ENCODE measurements at places on chromosomes 1 and 21.

DNA sequence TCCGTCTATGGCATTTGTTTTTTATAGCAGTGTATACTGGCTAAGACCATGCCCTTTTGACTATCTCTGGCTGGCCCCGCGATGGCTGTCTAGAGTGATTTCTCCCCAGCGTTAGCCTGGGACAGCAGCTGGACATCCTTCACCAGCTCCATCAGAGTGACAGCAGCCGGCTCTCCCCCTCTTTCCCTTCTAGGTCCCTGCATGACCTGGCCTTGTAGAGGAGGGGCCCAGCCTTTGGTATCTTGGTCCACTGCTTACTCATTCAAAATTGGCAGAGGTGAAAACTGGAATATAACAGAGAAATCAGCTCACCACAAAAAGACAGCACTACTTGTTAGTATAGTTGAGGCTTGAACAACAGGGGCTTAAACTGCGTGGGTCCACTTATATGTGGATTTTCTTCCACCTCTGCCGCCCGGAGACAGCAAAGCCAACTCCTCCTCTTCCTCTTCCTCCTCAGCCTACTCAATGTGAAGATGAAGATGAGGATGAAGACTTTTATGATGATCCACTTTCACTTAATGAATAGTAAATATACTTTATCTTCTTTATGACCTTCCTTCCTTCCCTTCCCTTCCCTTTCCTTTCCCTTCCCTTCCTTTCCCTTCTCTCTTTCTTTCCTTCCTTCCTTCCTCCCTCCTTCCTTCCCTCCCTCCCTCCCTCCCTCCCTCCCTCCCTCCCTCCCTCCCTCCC lies 29.4 kb upstream of the B3GALNT2 start:
- DNase-seq: no peak

DNA sequence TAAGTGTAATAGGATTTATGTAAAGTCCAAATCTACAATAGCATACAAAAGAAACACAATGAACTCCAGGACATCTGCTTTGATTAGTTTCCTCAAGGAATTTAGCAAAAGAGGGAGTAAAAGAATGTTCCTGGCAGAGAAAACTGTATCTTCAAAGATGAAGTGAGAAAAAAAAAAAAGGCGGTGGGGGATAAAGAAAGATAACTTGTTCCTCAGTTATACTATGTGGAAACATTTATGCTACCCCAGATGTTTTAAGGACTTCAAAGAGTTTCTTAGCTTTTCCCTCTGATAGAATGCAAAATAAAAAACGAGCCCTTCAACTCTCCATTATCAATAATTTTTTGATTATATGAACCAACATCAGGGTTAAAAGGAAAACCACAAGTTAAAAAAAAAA lies 908.9 kb upstream of the ADGRL2 start:
- DNase-seq: no peak

- DNase-seq: no peak
Measured at GRCh38 chr1:212167098-212167497, 118.1 kb upstream of the PPP2R5A start.

DNA sequence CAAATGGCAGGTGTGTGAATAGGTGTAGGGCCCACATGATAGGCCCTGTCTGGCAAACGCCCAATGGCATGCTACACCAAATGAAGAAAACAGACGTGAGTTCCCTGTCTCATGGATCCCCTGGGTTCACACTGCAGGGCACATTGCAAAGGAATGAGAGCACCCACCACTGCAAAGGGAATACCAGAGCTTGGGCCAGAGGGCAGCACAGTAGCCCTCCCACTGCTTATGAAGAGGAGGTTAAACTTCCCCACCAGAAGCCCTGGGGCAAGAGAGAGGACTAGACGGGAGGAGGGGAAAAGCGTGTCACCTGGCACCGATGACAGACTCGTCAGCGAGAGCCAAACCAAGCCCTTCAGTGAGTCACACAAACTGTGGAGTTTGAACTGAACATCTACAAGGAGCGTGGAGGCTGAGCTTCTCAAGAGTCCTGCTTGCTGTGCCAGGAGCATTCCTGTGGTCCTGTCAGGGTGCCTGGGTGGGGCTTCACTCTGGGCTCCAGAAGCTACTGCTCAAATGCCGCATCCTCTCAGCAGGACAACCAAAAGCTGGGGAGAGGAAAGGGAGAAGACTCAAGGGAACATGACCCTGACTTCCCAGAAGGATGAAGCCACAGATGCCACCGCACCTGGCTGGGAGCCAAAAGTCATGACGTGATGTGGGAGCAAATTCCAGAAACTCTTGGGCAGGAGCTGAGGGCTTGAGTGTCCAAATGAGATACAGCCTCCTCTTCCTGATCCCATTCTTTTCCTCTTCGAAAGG lies 61.1 kb downstream of the TOMM20 start:
- DNase-seq: peak; percentile 92

- DNase-seq: no peak
Measured at GRCh38 chr1:203524152-203524551, 30.2 kb downstream of the OPTC start.

DNA sequence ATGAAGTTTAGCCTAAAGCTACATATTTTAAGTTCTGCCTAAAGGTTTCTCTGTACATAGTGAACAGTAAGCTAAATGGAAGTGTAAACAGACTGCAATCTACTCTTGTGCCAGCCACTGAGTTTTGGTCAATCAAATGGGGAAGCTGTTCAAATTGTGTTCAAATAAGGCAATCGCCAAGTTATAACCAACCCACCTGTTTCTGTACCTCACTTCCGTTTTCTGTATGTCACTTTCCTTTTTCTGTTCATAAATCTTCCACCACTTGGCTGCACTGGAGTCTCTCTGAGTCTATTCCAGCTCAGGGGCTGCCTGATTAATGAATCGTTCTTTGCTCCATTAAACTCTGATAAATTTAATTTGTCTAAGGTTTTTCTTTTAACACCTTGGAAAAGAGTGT lies 10.8 kb upstream of the THEM4 start:
- no peak for DNase-seq

DNA sequence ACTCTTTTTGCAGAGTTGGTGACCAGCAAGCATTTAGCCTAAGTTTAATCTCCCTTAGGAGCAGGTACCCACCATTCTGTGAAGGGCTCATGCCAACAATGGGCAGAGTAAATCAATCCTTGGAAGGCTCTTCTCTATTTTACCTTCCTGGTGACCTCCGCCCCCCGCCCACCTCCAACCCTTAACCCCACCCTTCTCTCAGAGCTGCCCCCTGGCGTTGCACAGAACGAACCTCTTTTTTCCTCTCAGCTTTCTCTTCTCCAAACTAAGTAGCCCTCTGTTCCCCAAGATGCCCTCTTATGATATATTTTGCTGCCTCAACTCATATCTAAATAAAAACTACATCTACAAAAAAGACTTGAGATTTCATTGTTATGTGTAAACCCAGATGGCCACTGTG lies 186.8 kb downstream of the SEC16B start:
- no peak for DNase-seq

GRCh38 chr1:224632381-224632871 lies 16.3 kb downstream of the CNIH3 start:
- no peak for DNase-seq

DNA sequence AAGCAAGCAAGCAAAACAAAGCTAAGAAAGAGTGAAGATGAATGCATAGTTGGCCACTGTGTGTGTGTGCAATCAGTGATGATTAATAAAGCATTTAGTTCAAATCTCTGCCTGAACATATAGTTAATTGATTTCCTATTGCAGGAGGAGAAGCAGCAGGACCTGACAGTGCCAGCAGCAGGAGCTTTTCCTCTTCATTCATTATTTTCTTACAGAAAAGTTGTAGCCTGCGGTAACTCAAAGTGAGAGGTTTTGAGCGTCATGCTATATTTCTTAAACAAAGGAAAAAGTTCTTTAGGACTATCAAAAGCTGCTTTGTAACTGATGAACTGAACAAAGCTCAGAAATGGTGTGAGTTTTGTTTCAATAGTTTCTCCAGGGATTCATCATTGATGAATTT lies 379.9 kb downstream of the PTBP2 start:
- DNase-seq: no peak

GRCh38 chr1:77134359-77134758 lies 84.9 kb downstream of the PIGK start:
- peak; percentile 1 for DNase-seq

DNA sequence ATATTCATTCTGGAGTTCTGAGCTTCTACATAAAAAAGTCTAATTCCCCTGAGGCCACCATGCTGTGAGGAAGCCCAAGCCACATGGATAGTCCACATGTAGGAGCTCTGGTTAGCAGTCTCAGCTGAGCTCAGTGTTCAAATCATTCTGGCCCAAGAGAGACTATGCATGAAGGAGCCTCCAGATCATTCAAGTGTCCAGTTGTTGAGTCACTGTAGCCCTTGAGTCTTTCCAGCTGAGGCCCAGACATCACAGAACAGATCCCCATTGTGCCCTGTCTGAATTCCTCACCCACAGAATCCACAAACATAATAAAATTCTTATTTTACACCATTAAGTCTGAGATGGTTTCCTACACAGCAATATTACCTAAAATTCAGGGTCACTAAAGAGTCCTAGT lies 107.0 kb upstream of the NGF start:
- no peak for DNase-seq

GRCh38 chr21:43585924-43586413 lies 73.3 kb downstream of the HSF2BP start:
- peak; percentile 89 for DNase-seq

GRCh38 chr1:191788551-191788950 lies 369.7 kb upstream of the RGS18 start:
- DNase-seq: no peak

- DNase-seq: no peak
Measured at GRCh38 chr1:9229549-9229948, 5.0 kb upstream of the H6PD start.

GRCh38 chr1:28519946-28520725 lies 14.3 kb downstream of the RCC1 start:
- no peak for DNase-seq

DNA sequence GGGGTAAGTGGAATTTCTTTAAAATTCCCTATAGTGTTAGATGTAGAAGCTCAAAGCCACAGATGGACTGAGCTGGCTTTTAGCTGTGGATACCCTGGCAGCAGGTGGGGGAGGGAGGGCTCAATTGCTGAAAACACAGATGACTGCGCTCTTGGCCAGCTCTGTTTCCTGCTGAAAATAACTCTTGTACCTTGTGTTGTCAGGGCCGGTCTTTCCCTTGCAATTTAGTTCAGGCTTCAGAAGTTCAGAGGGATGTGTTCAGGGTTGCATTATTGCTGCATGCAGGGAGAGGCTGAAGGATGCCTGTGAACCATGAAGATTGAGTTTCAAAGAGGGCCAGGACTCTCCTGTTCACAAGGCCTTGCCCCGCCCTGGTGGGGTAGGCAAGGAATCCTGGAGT lies 58.1 kb upstream of the GCLM start:
- DNase-seq: peak; percentile 35

- DNase-seq: no peak
Measured at GRCh38 chr1:155971910-155972809, 6.2 kb downstream of the ARHGEF2 start.

DNA sequence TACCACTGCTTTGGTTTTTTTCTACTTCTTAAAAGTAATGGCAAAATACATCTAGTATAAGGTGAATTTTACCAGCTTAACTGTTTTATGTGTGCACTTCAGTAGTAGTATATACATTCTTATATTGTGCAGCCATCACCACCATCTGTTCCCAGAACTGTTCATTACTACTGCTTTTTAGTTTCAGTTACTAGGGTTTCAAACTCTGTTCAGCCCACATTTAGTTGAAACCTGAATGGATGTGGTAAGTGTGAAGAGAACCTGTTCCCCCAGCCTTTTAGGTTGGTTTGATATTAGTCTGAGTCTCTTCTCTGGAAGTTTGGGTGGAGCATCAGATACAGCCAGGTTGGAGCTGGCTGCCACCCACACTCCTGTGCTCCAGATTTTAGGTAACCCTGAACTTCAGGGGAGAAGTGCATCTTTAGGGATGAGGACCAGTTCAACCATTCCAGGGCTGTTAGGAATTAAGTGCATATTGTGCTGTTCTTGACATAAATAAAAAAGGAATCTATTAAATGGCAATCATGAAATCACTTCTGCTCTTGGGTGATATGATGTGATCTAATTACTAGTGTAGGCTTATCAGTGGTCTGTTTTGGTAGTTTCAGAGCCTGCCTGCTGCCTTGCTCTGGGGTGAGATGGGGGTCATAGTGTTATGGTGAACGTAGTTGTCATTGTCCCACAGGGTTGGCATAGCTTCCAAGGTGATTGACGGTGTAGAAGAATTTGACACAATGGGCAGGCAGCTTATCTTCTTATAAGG lies 32.1 kb downstream of the URB2 start:
- DNase-seq: no peak

DNA sequence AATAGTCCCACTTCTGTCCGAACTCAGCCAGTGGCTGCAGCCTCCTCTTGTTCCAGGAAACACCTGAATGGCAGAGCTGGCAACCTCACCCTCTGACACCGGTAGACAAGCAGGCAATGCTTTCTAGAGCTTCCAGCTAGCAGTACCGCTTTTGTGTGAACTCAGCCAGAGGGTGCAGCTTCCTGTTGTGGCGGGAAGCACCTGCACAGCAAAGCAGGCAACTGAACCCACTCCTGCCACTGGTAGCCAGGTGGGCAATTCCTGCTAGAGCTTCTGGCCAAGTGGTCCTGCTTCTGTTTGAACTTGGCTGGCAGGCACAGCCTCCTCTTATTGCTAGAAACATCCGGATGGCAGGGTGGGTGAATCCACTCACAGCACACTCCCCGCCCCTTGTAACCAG lies 40.1 kb upstream of the TMPRSS15 start:
- DNase-seq: no peak

DNA sequence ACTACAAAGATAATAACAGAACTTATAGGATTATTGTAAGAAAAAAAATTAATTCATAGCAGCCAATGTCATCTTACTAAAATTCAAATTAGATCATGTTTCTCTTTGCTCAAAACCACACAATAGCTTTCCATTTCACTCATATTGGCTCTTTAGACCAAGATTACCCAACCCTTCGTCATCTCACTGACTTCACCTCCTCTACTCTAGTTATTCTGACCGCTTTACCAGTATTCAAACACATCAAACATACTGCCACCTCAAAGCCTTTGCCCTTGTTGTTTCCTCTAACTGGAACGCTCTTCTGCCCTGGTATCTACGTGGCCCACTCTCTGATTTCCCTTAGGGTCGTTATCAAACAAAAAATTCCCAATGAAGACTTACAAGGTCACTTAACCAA lies 1.7 kb downstream of the ANGPTL3 start:
- DNase-seq: no peak

GRCh38 chr21:15543473-15543872 lies 186.3 kb upstream of the USP25 start:
- DNase-seq: no peak

All from tongue (tissue), 3 donors.